ENCODE measurements at places on chromosomes 7 and 10.

- DNase-seq = no peak
Measured at GRCh38 chr7:106604303-106604924, 56.5 kb downstream of the CCDC71L start.

GRCh38 chr7:126658684-126659083 is 594.1 kb downstream of the GRM8 start:
- DNase-seq = no peak

- no peak for DNase-seq
Measured at GRCh38 chr7:75649462-75649861, 89.3 kb downstream of the HIP1 start.

DNA sequence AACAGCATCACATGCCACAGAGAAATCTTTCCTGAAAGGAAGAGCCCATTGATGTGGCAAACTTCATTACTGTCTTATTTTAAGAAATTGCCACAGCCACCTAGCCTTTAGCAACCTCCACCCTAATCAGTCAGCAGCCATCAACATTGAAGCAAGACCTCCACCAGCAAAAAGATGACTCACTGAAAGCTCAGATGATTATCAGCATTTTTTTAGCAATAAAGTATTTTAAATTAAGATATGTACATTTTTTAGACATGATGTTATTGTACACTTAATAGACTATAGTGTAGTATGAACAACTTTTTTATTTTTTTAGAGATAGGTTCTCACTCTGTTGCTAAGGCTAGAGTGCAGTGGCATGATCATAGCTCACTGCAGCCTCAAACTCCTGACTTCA is 14.8 kb downstream of the STEAP1B start:
- no peak for DNase-seq

- no peak for DNase-seq
Measured at GRCh38 chr7:82054544-82054943, 284.7 kb upstream of the HGF start.

All from stimulated activated CD8-positive, alpha-beta memory T cell treated with anti-CD3 and anti-CD28 coated beads, Interleukin-2, amount 100 ng/mL, for 1 hour (primary cell).